GM18507 (cell line): ENCODE measurements at places on chromosomes 2 and 18.

- no peak for DNase-seq
Measured at GRCh38 chr2:176748662-176749061, 463.9 kb upstream of the HNRNPA3 start.

DNA sequence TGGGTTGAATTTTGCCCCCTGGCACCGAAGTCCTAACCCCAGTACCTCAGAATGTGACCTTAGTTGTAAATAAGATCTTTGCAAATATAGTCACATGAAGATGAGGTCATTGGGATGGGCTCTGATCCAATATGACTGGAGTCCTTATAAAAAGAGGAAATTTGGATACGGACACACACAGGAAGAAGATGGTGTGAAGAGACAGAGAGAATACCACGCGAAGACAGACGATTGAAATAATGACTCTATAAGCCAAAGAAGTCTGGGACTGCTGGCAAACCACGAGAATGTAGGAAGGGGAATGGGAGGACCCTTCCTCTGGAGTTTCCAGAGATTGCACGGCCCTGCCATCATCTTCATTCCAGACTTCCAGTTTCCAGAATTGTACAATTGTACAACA, 98.6 kb downstream of the CPO start:
- DNase-seq: no peak

DNA sequence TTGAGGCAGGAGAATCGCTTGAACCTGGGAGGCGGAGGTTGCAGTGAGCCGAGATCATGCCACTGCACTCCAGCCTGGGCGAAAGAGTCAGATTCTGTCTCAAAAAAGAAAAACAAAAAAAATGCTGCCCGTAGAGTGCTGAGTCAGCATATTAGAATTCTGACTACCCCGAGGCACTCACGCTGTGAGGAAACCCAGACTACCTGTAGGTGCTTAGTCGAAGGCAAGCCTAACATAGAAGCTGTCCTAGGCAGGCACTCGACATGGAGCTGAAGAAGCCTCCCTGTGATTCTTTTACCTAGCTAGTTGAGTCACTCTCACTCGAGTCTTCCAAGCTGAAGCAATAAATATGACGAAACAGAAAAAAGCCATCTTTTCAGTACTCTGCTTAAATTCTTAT, 1323.2 kb upstream of the DDX18 start:
- no peak for DNase-seq

GRCh38 chr2:54946220-54946805, 103.9 kb downstream of the RTN4 start:
- DNase-seq: no peak

DNA sequence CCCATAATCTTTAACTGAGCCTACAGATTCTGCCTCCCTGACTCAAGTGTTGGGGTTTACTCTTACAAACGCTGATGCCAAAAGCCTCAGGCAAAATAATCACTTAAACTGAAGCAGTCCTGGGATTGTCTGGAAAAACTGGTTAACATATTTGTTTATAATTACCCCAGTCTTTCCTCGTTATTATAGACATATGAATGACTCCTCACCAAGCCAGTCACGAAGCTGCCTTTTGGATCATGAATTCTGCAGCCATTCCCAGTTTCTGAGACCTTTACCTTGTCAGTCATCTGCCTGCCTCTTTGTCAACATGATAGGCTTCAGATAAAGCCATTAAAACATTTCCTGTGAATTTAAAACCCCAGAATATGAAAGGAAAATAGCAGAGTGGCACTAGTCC, 46.4 kb downstream of the MREG start:
- DNase-seq: no peak

- DNase-seq: no peak
Measured at GRCh38 chr2:211157856-211158463, 601.6 kb downstream of the CPS1 start.
